Stimulated activated CD4-positive, alpha-beta T cell treated with anti-CD3 and anti-CD28 coated beads, TNF-alpha, amount 100 ng/mL, for 24 hours (primary cell): ENCODE measurements at places on chromosomes 7 and 10.

- DNase-seq, result no peak
These were observed 70.2 kb downstream of the NOC3L start for GRCh38 chr10:94292434-94293090.

DNA sequence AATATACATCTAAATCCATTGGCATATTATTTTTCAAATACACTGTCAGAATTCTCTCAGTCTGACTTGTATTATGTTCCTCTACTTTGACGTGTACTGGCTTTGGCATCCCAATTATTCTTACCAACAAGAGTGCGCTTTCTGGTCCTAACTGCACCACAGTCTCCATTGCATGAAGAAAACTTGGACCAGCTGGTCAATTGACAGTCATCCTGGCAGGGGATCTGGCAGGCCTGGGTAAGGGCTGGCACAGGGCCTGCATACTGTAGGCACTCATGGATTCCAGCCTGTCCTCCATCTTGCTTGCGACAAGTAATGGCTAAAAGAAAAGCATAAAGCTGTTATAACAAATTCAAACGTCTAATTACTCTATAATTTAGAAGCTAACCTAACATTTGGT, 384.9 kb downstream of the THSD7A start:
- DNase-seq, result no peak

DNA sequence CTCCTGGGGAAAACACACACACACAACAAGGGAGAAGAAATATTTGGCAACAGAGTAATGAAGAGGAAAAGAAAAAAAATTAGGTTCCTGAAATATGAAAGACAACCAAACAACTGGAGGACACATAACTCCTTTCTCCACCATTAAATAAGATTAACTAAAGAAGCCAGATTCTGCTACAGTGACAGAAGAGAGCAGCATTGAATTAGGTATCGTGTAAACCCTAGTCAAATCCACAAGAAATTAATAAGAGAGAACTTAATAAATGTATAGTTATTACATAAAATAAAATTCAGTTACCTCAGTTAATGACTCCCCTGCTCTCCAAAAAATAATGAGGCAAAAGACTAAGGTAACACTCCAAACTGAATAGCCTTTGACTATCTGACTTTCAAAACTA, 306.7 kb downstream of the CRPPA start:
- DNase-seq, result no peak

DNA sequence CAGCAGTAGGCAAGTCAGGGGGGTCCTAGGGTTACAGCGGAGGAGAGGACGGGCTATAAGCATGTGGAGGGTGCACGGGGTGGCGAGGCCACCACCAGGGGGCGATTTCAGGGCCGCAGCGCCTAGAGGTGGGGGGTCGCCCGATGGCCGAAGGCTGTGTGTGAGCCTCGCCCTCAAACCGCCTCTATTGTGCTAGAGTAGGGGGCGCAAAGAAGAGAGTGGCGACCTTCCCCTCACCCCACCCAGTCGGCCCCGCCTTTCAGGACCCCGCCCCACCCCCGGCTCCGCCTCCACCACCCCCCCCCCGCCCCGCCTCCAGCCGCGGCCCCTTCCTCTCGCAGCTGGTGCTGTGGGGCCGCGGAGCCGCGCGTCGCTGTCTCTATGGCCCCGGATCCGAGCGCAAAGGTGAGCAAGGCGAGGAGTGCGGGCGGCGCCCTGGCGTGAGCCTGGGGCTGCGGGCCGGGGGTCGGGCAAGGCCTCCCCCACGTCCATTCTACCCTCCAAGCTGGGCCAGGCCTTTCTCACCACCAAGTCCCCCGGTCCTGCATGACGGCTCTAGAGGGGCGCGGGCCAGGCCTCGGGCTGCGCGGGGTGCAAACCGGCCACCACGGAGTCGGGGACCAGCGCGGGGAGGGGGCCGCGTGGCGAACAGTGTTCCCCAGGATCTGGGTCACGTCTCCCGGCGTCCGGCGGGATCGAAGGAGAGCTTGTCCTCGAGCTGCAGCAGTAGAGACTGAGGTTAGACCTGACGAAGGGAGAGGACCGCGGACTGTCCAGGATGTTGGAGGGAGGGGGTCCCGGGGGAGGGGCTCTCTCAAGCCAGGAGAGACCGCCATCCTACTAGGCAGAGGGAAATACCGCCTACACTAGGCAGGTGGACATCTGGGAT, at the start of gene SEMA4G:
Gene SEMA4G, plus strand, starts transcription at position 318 of the 889 bp plus-strand sequence. CDS start 3,409 bp downstream, outside the sequence.
- no peak for DNase-seq

- no peak for DNase-seq
These were observed 1.6 kb downstream of the POLR1F start for GRCh38 chr7:19707240-19707639.
